ENCODE measurements at places on chromosomes 11 and 22. TPM values are rescaled to one million over a fixed set of nuclear protein-coding genes. Genes with fewer than 3 reads are reported as not detected.

The CCDC73 gene
- not detected for total RNA-seq

DNA sequence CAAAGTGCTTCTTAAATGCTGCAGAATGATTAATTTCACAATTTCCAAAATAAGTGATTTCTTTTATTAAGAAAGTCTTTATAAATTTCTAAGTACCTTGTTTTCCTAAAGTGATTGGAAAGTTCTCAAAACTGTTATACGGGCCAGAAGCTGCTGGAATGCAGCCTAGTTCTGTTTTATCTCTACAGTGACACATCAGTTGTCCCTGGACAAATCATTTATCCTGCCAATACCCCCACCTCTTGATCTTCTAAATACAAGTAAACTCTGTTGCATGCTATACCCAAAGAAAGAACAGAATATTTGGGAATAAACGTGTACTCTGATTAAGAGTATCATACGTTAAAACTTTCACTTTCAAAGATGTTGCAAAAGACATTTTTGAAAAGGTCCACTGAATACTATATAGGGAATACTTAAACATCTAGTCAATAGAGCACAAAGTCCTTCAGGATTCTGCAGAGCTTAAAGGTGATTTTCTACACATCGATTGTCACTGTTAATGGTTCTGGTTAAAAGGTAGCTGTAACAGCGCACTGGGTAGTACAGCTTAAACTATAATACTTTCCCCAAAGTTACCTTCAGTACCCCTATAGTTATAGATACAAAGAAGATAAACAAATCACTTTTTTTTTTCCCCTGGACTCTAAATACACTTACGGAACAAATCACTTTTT is 92.1 kb upstream of the APOA1 start:
- H3K4me1 ChIP-seq, result no peaks in the 10 kb centered on the region
- H3K36me3 ChIP-seq, result no peaks in the 10 kb centered on the region
- H3K4me3 ChIP-seq, result no peak overlapping the region

The ROM1 gene
- total RNA-seq, result 8.8 TPM

DNA sequence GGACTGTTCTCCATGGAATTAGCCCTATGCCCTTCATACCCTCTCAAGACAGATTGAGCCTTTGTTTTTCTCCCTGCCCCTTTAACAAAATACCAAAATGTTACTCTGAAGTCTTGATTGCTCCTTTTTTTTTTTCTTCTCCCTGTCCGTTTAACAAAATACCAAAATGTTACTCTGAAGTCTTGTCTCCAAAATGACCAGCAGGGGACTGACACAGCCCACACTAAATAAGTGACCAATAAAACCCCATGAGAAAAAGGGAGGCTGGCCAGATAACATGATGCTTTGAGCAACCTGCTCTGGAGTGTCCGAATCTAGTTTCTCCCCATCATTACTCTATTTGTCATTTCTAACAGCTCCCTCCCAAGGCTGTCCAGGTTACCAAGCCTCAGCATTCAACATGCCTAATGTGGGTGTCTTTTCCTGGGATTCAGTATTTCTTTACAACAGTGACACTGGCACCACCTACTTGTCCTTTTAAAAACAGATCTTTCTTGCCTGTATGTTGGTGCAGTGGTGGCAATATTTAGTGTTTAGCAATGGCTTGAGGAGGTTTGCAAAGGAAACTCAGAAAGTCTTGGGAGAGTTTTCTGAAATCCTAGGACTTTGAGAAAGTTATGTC is 42.7 kb upstream of the SLC1A2 start:
- H3K27me3 ChIP-seq, result peaks cover 4% of the 10 kb centered on the region
- DNase-seq, result no peak
- no peaks in the 10 kb centered on the region for H3K36me3 ChIP-seq
- no peak overlapping the region for H3K4me3 ChIP-seq

The F2 gene
- total RNA-seq, result not detected
